Activated T-cell treated with anti-CD3 and anti-CD28 coated beads, Interleukin-2, amount 50 U/mL, for 4 hours (primary cell): ENCODE measurements at places on chromosomes 4 and X.

DNA sequence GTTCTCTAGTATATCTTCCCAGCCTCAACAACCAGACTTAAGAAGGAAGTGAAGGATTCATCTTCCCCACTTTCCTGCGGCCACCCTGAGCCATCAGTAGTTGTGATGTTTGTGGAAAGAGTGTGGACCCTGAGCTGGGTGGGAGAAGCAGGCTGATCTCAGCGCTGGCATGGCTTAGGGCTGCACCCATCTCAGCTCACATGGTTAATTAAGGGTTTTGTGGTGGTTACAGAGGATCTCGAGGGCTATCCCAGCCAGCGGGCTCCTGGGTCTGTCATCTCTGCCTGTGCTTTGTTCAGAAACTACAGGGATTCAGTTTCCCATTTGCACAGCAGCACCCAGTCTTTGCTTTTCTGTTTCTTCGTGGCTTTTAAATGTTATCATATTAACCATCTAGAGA lies 163.4 kb downstream of the PTTG2 start:
- DNase-seq: no peak

DNA sequence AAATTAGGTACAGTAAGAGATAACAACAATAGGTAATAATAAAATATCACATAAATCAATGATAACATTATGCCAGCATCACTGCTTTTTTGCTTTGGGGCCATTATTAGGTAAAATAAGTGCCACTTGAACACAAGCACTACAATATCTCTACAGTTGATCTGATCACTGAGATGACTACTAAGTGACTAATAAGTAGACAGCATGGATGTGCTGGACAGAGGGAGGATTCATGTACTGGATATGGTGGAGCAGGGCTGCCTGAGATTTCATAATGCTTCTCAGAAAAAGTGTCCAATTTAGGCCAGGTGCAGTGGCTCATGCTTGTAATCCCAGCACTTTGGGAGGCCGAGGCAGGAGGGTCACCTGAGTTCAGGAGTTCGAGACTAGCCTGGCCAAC lies 137.8 kb upstream of the IL1RAPL2 start:
- DNase-seq: no peak

- no peak for DNase-seq
Observed at GRCh38 chr4:795726-796119, 30.2 kb downstream of the CPLX1 start.

- no peak for DNase-seq
Observed at GRCh38 chrX:6002056-6002455, 226.6 kb downstream of the NLGN4X start.

- no peak for DNase-seq
Observed at GRCh38 chr4:31917334-31917733, 1197.2 kb downstream of the PCDH7 start.

- no peak for DNase-seq
Observed at GRCh38 chr4:142801966-142802365, 44.1 kb downstream of the INPP4B start.

GRCh38 chr4:185309770-185310169 lies 86.0 kb downstream of the LRP2BP start:
- DNase-seq: no peak

GRCh38 chrX:101368800-101369199 lies 17.2 kb downstream of the BTK start:
- no peak for DNase-seq

- no peak for DNase-seq
Observed at GRCh38 chr4:27090406-27090805, 229.8 kb downstream of the STIM2 start.

- no peak for DNase-seq
Observed at GRCh38 chr4:94507708-94508107, 56.0 kb downstream of the PDLIM5 start.

DNA sequence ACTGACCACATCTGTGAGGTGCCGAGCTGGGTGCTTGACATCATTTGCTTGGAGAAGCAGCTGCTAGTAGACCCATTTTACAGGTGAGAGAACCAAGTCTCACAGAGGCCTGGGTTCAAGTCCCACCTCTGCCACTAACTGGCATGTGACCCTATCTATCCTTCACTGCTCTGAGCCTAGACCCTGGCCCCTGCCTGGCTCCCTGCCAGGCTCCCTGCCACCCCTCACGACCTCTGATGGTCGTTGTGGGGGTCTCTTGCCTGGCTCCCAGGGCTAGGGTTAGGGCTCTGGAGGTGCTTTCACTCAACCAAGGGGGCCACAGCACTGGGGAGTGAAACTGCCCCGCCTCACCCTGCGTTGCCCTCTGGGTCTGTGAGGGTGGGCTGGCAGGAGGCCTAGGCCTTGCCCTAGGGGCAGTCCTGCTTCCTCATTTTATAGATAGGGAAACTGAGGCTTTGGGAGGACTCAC lies 7.2 kb upstream of the ADD1 start:
- no peak for DNase-seq

GRCh38 chrX:19540076-19540475 lies 24.8 kb upstream of the MAP3K15 start:
- no peak for DNase-seq

DNA sequence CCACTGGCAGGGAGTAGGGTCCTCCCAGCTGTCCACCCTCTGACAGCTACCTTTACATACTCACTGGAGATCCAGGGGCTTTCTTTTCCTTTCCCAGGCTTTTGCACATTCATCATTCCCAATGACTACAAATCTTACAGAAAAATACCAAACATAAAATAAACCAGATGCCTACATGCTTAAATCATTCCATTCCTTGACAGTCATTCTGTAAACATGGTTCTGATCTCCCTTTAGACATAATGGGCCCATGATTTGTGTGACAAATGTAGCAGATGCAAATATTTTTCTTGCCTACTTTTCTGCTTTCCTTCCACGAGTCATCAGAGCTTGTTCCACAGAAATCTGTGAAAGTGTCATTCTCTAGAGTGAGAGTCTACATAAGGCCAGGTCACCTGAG lies 207.0 kb downstream of the IDS start:
- no peak for DNase-seq

DNA sequence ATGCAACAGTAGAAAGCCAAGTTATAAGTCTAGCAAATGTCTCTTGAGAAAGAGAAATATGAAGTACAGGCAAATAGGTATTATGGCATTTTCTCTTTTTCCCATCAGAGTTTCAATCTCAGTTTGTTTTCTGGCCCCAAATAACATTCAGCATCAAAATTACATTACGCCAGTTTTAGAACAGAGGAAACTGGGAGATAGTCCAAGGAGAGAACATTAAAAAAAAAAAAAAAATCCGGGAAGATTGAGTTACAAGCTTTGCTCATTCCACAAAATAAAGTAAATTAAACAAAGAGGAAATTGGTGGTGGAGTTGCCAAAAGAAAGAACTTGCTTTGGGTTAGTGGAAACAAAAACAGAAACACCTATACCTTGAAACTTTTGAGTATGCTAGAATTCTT lies 50.4 kb upstream of the IL13RA2 start:
- DNase-seq: no peak

DNA sequence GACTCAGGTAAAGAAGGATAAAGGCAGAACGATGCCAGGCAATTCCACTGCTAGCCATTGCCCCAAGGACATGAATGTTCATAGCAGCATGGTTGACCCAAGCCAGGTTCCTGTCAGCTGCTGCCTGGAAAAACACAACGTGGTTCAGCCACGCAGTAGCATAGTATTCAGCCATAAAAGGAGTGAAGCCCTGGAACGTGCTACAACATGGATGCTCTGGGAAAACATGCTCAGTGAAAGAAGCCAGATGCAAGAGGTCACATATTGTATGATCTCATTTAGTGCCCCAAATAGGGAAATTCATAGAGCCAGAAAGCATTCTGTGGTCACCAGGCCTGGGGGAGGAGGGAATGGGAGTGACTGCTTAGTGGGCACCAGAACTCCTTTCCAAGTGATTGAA lies 129.8 kb downstream of the GPR143 start:
- DNase-seq: no peak

DNA sequence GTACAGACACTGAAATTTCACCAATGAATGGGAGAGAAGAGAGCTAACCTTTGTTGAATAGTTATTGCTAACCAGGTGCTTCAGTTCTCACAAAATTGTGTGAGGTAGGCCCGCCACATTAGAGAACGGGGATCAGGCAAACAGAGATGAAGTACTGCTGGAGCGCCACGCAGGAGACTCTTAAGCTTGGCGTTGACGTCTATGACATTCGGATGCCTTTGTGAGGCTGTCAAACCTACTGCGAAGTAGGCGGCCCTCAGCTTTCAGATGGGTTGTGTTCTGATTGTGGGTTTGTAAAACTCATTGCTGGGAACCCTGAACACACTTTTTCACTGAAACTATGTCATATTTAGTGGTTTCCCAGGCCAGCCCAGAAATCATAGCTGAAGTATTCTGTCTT lies 173.6 kb downstream of the CBR4 start:
- DNase-seq: no peak

- DNase-seq: no peak
Observed at GRCh38 chr4:57109411-57109846, 756 bp downstream of the IGFBP7 start.

DNA sequence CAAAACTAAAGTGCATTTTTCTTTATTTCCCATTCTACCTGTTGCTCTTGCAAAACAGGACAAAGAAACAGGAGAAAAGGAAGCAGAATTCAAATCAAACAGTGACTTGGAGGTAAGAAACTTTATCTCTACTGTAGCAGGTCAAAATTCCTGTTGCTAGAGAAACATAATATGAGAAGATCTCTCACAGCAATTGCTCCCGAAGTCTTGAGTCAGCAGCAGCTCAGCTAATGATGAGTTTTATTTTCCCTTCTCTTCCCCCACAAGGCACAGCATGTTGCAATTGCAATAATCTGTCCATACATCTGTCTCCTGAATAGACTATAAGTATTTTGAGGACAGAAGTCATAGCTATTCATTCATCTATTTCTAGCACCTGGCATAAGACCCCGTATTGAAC lies 112.7 kb downstream of the CLNK start:
- DNase-seq: no peak

DNA sequence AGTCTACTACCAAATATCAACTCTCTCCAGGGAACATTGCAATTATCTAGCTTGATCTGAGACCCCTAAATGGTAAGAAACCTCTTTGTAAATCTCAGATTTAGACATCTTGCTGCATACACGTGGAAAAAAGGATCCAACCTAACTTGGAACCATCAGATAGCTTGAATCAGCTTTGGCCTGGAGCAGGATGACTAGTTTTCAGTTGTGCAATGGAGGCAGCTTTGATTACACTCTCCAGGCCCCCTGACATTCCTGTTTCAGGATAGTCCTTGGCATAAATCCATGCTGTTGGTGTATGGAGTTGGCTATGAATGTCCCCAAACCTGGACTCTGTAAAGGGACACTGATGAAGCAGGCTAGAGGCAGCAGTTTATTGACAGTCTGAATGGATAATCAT lies 1061.9 kb upstream of the TENM3 start:
- DNase-seq: no peak

DNA sequence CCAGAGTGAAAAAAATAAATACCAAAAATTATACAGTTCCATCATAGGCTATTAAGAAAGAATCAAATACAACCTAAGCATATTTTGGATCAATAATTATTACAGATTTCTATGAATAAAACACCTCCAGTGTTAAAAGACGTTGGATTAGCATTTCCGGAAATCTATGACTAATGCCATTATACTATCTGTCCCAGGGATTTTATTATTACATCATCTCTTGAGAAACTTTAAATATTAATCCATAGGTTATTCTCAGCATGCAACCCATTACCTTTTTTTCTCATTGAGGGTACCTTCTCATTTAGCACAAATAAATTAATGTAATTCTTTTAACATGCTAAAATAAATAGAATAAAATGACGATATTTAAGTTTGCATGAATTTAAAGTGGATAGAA lies 44.6 kb downstream of the CXorf58 start:
- no peak for DNase-seq

DNA sequence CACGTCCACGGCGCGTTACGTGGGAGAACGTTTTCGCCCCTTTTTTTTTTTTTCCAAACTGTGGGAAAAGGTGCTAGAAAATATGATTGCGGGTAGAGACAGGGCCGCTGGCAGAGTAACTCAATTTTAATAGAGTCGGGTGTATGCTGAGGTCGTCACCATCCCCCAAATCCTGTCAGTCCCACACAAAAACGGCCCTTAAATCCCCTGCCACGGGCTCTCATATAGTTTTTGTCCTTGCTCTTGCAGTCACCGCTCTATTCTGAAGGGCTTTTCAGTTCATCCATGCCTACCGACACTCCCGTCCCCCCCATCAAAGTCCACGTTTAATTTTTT lies 796 bp upstream of the MED14 start:
- DNase-seq: no peak

- DNase-seq: no peak
Observed at GRCh38 chr4:157887316-157887715, 285.5 kb downstream of the GASK1B start.

GRCh38 chr4:17094159-17094875 lies 195.9 kb upstream of the LDB2 start:
- DNase-seq: no peak

- DNase-seq: no peak
Observed at GRCh38 chrX:23901060-23901459, 6.7 kb downstream of the APOO start.

DNA sequence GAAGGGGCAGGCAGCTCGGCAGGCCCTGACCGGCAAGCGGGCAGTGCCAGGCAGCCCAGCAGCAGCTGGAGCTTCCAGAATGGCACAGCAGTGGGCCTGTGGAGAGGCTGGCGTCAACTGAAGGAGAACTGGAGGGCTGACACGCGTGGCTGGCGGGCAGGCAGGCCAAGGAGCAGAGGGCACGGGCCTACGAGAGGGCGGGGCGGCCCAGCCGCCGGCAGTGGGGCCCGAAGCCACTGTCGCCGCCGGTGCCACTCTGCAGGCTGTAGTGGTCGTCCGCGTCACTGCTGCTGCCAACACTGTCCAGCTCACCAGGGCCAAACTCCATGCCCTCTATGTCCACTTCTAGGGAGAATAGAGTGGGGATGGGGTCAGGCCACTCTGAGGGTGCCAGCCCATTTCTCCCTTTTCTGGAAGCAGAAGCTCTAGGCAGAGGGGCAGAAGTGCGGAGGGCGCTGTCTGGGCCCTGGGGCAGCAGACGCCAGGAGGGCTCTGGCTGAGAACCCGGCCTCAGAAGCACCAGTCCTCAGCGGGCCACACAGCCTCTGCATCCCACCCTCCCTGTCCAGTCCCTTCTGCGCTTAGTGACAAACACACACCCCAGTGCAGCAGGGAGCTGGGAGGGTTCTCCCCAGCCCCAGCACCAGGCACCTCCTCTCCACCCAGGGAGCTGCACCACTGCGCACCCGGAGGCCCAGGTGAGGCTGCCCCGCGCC lies 8.6 kb upstream of the HAUS3 start:
- DNase-seq: no peak

- DNase-seq: no peak
Observed at GRCh38 chr4:3517731-3518510, 14.3 kb downstream of the LRPAP1 start.

GRCh38 chr4:16670727-16671126 lies 227.7 kb downstream of the LDB2 start:
- DNase-seq: no peak

- no peak for DNase-seq
Observed at GRCh38 chr4:26589705-26590104, 5.8 kb downstream of the TBC1D19 start.

DNA sequence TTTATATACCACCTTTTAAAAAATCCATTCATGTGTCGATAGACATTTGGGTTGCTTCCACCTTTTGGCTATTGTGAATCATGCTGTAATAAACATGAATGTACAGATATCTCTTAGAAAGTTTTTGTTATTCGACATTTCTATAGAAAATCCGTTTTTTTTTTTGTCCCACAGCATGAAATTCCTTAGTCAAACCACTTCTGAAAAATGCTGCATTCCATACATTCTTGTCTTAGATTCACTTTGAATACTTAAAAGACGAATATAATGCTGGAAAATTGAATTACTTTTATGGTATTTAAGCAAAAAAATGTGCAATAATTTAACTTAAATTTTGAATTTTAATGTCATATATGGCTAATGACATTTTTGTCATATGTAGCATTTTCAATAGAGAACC lies 1345.5 kb downstream of the TECRL start:
- DNase-seq: no peak
